NCI-H1105 (cell line): ENCODE measurements at places on chromosomes 1 and 21.

DNA sequence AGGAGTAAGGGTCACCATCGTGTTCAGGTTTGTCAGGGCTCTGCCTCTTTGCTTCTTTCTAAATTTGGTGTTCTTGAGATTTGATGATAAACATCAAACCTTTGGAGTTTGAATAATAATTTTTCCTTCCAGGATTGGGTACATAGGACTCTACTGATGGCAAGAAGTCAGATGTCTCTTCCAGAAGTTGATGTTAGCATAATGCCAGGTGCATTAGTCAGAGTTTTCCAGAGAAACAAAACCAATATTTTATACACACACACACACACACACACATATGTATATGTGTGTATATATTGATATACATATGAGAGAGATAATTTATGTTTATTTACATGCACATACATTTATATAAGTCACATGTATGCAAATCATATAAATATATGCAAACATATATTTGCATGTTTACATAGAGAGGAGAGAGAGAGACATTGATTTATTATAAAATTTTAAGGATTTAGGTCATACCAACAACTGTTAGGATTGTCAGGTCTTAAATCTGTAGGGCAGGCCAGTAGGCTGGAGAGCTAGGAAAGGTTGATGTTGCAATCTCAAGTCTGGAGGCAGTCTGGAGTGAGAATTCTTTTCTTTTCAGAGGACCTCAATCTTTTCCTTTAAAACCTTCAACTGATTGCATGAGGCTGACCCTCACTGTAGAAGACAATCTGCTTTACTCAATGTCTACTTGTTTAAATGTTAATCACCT lies 199.2 kb downstream of the HLX start:
- no peak for DNase-seq

GRCh38 chr1:2601721-2602303 lies 15.2 kb downstream of the PRXL2B start:
- no peak for DNase-seq

- DNase-seq, result no peak
Observed at GRCh38 chr1:27940297-27940696, 5.5 kb downstream of the SMPDL3B start.

DNA sequence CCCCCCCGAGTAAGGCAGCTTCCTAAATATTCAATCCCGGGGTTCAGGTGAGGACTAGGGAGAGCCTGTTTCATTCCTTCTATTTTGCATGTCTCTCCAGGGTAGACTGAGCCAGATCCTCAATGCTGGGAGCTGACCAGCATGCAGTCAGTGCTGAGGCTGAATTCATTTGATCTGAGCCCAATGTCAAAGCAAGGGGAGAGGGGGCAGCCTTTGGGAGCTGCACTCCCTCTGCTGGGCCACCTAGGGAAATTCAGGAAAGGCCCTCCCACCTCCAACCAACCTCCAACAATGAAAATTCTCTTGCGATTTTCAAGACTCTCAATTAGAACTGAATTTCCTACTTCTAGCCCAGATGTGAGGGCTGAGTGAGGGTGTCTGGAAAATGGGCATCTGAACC lies 371.2 kb downstream of the NPHP4 start:
- peak; percentile 50 for DNase-seq

GRCh38 chr1:178486100-178487069 lies 10.4 kb downstream of the CLEC20A start:
- DNase-seq, result no peak

- DNase-seq, result no peak
Observed at GRCh38 chr21:33668180-33668579, 25.9 kb downstream of the ITSN1 start.
